ENCODE measurements at places on chromosomes 2 and 18.

DNA sequence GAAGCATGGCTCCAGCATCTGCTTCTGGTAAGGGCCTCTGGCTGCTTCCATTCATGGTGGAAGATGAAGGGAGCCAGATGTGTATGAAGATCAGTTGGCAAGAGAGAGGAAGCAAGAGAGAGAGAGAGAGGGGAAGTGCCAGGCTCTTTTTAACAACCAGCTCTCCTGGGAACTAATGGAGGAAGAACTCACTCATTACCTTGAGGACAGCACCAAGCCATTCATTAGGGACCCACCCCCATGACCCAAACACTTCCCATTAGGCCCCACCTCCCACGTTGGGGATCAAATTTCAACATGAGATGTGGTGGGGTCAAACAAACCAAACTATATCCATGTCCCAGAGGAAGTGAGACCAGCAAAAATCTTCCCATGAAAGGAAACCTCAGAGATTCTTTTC is 124.8 kb upstream of the SIX2 start:
- no peak for DNase-seq

GRCh38 chr2:12669036-12669435 is 47.7 kb upstream of the TRIB2 start:
- no peak for DNase-seq

GRCh38 chr2:201218780-201219179 is 35.8 kb downstream of the CASP10 start:
- no peak for DNase-seq

GRCh38 chr18:48027401-48027963 is 97.0 kb upstream of the SMAD2 start:
- no peak for DNase-seq

GRCh38 chr2:20071397-20072383 is 20.3 kb upstream of the LAPTM4A start:
- no peak for DNase-seq

- DNase-seq, result no peak
Measured at GRCh38 chr2:24220554-24221291, 45.9 kb downstream of the FAM228A start.

- no peak for DNase-seq
Measured at GRCh38 chr2:29718076-29718686, 203.2 kb downstream of the ALK start.

DNA sequence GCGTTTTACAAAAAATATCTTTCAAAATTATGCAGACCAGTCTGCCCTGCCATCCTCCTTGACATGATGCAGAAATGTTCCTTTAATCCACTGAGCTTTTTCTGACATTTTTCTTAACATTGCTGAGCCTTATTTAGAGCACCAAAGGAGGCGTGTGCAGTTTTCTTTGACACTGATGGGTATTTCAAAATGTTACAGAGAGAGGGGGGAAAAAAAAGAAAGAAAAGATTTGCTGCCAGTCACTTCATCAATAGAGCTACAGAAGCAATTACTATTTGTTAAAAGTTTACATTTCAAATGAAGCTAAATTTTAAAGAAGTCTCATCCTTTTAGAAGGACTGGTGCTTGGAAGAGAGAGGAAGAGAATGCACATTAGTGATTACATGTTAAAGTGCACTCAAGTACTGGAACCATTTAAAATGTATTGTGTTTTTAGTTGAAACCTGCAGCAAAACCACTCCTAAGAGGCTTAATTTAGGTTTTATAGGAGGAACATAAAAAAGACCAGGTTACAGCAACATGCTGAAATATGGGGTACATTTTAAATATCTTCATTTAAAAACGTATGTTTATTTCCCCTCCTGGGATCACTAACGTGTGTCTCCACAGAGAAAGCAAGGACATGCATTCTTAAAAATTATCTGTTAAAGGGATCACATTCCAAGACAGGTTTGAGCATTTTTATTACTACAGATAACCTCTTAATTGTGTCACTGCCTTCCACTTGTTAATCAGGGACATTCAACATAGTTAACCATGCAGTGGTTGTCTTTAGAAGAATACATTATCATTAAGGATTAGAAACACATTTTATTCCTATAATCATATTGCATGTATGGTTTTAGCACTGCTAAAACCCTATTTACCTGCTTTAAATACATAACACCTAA is 258.4 kb downstream of the MEIS1 start:
- no peak for DNase-seq

GRCh38 chr18:79798999-79799370 is 1.2 kb downstream of the KCNG2 start:
- no peak for DNase-seq

GRCh38 chr18:13151656-13152055 is 66.9 kb upstream of the LDLRAD4 start:
- DNase-seq, result no peak

DNA sequence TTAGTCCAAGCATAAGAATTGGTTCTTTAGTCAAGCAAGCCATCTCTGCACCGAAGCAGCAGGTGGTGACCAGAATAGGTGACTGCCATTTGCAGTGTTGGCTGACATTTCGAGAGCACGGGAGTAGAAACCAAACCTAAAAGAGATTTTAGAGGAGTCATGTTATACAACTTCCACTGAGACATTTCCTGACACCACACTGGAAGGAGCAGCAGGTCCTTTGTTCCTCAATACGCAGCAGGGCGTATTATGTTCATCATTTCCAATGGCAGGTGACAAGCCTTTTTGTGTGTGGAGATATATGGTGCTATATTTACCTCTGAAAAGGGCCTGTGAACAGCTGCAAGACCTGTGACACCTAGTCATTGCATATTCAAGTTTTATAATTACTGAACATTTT is 418.8 kb upstream of the NETO1 start:
- DNase-seq, result no peak

DNA sequence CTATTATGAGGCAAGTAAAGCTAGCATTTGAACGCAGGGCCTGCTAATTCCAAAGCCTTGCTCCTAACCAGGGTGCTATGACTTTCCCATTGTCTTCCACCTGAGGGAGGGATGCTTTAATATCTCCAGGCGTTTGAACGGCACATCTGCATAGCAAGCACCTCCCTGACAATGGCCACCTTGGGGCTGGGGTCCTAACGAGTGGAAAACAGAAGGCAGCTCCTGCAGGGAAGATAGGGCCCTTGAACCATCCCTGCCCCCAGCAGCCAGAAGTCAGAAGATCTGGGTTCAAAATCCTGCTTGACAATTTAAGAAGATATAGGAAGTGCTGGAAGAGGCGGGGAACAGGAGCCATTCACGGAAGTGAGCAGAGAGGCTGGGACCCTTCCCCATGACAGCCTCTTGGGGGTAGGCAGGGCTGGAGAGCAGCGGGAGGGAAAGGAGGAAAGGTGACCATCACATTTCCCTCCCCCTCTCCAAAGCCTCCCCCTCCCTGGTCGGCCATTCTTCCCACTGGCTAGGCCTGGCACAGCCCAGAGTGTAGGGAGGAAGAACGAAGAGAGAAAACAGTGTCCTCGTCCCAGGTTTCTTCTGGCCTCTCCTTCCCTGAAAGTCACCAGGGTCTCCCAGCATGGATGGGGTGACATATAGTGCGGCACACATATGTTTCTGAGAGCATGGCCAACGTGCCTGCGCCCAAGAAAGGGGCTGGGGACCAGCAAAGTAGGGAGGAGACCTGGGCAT is 73.5 kb downstream of the EMX1 start:
- no peak for DNase-seq

DNA sequence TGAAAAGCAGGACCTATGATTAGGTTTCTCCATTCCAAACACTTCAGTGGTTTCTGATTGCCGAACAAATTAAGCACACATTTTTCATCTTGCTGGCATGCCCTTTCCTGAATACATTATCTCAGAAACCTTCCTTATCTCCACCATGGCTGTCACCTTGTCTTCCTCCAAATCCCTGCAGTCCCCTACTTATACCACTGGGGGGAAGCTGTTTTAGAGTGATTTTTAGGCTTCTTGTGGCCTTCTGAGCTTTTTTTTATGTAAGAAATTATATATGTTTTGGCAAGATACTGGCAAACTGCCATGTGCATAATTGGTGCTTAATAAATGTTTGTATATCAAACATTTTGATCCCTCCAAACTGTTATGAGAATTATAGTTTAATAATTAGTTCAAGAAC is 229.2 kb downstream of the MYT1L start:
- DNase-seq, result no peak

GRCh38 chr18:13446610-13447461 is 228.3 kb downstream of the LDLRAD4 start:
- no peak for DNase-seq

DNA sequence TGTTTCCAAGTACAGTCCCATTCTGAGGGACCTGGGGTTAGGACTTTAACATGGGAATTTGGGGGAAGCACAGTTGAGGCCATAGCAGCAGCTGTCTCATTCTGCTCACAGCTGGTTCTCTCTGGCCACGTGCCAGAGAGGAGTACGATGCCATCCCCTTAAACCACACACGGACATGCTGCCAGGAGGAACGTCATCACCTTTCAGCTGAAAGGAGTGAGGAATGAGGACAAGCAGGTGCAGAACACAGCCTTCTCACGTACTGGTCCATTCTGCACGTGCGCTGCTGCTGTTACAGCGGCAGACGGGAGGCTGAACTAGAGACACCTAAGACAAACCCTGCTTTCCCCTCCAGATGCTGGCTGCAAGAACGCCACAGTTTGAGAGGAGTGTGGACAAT is 33.5 kb downstream of the ODC1 start:
- no peak for DNase-seq

DNA sequence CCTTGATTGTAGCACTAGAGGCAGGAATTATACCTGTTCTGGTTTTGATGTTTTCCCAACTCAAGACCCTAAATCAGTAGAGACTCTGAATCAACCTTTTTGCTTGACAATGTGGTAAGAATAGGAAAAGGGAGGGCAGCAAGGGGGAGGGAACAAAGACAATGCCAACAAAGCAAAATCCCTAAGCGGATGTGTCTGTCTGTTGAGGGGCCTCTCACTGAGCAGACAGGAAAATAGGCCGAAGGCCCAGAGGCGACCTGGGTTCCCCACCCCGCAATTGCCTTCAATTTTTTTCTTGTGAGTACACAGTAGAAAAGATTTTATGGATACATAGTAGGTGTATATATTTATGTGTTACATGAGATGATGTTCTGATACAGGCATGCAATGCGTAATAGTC is 75.6 kb downstream of the MAP4K4 start:
- DNase-seq, result no peak

GRCh38 chr2:152493417-152493816 is 158.4 kb downstream of the FMNL2 start:
- DNase-seq, result no peak

DNA sequence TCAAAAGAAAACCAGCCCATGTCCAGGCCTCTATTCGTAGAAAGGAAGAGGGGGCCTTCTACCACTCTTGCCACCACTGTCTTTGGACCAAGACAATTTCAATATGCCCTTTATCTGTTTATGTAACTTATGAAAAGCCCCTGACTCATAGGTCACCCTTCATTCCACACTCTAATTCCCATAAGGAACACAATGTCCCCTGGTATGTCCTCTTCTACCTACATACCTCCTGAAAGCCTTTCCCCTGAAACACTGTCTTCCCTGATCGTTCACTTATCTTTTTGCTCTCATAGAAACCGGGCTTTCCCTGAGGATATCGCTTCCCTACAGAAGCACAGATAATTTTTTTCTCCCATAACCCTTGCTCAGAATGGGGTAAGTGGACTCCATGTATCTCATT is 13.3 kb downstream of the EIF2AK3 start:
- no peak for DNase-seq

- no peak for DNase-seq
Measured at GRCh38 chr18:74251297-74252038, 40.3 kb downstream of the CYB5A start.

DNA sequence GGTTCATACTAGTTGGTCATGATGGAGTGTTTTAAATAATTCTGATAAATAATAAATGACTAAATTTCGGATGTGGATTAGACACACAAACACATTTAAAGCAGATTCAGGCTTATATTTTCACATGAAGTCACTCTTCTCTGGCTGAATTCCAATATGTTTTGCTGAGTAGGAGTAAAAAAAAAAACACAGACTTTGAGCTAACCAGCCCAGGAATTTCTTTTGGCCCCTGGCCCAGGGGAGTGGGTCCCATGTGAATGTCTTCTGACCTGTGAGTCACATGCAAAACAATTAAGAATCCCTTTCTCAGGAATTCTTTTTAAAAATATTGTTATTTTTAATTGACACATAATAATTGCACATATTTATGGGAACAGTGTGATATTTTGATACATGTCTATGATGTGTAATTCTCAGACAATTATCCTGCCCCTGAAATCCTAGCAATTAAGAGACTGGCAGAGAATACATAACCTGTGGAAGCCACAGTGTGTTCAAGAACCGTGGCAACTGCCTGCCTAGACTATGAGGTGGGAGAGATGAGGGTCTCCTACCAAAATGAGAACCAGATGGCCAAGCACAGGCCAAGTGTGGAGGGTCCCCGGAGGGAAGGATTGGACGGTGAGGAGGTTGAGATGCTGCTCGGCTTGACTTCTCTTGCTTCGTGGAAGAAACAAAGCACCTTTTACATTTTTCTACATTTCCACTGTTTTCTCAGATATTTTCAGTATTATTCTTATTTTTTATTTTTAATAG is 236.4 kb downstream of the PIEZO2 start:
- DNase-seq, result no peak

DNA sequence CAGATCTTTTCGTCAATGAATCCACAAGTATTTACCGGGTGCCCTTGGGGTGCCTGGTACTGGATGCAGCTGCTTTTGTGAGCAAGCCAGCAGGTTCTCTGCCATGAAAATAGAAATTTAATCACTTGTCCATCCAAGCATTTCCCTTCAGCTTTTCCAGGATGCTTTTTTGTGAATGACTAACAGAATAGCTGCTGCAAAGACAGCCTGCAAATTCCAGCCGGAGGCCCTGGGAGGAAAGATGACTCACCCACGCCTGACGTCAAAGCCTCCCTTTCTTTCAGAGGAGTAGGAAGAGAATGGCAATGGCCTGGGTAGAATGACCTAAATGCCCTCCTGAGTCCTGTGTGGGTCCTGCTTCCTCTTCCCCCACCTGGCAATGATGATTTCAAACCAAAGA is 111.9 kb downstream of the AP1S3 start:
- DNase-seq, result peak; percentile 80

DNA sequence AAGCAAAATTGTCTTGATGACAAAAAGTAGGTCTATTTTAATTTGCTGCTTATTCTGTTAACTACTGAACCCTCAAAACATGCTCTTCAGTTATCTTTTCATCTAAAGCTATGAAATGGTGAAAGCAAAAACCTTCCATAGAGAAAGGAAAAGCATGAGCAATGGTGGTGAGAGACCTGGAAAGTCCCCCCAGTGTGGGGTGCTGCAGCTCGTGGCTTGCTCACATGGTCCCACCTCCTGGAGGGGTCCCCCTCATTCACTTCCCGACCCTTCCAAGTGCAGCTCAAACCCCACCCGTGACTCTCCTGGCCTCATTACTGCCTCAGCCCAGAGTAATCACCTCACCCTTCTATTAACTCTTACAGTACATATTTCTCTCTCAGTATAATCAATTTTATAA is 301.8 kb upstream of the HNRNPA3 start:
- DNase-seq, result no peak

DNA sequence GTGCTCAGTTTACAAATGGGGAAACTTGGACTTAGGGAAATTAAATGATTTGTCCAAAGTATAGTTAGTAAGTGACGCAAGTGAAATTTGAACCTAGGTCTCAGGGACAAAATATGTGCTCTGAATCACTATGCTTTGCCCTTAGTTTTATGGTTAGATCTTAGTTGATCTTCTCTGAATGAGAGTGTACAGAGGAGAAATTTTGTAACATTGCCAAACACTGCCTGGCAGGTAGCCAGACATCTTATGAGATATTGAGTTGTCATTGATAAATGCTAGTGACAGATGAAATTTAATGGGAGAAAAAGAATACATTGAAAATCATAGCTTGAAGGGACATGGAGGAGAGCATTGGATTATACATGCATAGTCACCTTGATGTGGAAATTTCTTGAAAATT is 91.4 kb downstream of the GALNT1 start:
- DNase-seq, result no peak

Data from hypothalamus (tissue), 51 donors.